ENCODE measurements at places on chromosomes 7 and 10.

GRCh38 chr10:114024876-114025610 lies 18.6 kb upstream of the ADRB1 start:
- DNase-seq: no peak

DNA sequence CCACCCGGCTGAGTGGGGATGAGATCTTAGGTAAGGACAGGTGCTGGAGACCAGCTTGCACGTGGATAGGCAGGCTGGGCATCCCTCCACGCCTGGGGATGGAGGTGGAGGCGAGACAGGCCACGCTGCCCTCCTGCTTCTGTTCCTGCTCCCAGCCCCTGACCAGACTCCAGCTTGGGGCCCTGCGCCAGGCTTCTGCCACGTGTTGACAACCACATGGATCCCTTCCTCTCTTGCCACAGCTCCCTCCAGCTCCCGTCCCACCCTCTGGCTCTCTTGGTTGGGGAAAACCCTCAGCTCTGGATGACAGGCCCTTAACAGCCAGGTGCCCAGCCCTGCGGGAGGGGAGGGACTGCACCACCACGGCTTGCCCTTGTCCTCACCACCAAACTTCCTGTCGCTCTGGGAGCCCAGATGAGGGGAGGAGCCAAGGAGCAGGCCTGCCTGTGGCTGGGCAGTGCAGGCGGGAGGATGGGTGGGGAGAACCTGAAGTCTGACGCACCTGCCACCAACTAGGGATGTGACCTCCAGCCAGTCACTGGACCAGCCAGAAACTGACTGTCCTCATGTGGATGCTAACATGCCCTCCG lies 36.0 kb downstream of the KCNH2 start:
- DNase-seq: no peak

GRCh38 chr7:133345690-133346421 lies 93.0 kb downstream of the EXOC4 start:
- no peak for DNase-seq

GRCh38 chr10:117948493-117948892 lies 98.2 kb downstream of the RAB11FIP2 start:
- DNase-seq: no peak

DNA sequence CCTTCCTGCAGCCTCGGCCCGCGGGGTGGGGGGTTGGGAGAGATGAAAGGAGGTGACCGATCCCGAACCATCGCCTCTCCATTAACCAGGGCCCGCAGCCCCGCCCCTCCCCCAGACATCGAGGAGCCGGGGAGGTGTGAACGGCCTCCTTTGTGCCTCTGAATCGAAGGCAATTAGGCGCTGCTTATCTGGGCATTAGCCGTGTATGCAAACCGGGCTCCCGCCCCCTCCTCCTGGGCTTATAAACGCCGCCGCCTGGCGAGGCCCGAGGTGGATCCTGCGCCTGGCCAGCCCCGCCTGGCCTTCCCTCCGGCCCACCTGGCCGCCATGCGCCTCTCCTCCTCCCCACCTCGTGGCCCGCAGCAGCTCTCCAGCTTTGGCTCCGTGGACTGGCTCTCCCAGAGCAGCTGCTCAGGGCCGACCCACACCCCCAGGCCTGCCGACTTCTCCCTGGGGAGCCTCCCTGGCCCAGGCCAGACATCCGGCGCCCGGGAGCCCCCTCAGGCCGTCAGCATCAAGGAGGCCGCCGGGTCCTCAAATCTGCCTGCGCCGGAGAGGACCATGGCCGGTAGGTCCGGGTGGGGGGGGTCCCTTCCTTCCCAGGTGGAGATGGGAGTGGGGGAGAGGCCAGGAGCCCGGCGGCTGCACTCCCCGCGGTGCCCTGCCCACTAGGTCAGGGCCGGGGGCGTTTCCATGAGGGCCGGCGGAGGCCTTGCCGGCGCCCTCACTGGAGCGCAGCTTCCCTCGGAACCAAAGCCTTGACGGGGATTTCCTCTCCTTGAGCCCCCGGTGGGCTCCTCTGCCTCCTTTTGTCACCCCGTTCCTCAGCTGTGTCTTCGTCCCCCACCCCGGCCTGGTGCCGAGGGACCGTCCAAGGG lies at the start of gene VENTX:
VENTX (plus strand) TSS at position 268 of the 878 bp plus-strand sequence; CDS start at position 328, 60 bp downstream.
- DNase-seq: no peak

DNA sequence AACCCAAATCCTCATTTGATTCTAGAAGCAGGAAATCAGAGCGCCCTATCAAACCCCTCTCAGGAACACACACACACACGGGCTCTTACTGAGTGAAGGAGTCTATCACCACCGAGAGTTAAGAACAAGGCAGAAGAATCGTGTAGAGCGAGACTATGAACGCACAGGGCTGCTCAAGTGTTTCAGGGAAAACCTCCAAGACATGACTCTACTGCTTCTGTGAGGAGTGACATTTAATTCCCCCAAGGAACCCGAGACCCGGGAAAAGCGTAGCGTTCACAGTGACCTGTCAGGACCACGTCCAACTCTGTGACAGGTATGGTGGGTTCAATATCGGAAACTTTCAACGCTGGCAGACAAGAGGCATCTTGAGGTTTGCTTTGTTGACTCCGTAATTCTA lies 21.6 kb downstream of the PITRM1 start:
- no peak for DNase-seq

DNA sequence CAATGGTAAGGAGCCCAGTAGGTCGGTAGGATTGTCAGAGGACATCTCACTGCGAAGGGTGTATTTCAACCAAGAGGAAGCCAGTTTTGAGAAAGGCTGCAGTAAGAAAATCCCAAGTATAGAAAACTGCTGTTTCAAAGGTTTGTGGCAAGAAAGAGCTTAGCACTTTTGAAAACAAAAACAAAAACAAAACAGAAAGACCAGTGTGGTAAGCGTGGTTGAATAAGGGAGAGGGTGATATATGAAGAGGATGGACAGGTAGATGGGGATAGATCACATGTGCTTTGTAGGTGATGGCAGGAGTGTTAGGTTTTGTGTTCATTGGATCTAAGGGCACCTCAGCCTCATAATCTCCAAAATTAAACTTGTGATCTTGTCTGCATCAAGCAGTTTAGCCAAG lies 141.6 kb upstream of the WNT16 start:
- no peak for DNase-seq

DNA sequence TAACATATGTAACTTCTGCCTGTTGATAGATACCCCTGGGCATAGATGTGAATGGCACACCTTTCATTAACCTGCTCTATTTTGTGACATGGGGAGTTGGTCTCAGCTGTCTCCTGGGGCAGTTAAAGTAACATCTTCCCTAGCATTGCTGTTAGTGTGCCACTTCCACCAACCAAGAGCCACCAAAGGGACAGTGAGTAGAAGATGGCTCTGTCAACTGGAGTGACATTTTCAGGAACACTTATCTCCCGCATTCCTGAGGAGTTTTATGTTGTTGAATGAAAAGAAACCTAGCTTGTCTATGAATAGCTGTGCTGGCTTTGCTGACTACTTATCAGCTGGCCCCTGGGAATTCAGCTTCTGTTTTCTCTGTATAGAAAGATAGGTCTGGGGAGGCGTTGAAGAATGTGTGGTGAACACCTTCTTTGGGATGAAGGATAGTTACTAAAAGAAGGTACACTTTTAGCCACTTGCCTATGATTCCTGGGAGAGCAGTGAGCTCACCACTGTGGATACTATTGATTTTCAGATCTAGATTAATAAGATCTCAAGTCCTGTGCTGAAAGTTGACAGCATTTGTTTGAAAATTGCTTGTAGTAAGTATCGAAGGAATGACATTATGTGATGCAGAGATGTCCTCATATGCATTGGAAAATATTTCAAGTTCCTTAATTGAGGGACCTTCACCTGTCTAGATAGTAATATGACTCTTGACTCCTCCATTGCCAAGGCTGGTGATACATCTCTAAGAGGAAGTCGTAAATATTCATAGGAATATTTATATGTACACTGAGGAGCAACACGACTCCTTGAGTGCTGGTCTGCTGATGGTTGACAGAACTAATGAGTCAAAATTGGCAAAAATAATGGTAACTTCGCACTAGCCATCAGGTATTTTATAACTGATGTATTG lies 7.6 kb downstream of the STARD3NL start:
- DNase-seq: no peak

- DNase-seq: no peak
Observed at GRCh38 chr10:73956476-73957359, 41.2 kb upstream of the VCL start.

DNA sequence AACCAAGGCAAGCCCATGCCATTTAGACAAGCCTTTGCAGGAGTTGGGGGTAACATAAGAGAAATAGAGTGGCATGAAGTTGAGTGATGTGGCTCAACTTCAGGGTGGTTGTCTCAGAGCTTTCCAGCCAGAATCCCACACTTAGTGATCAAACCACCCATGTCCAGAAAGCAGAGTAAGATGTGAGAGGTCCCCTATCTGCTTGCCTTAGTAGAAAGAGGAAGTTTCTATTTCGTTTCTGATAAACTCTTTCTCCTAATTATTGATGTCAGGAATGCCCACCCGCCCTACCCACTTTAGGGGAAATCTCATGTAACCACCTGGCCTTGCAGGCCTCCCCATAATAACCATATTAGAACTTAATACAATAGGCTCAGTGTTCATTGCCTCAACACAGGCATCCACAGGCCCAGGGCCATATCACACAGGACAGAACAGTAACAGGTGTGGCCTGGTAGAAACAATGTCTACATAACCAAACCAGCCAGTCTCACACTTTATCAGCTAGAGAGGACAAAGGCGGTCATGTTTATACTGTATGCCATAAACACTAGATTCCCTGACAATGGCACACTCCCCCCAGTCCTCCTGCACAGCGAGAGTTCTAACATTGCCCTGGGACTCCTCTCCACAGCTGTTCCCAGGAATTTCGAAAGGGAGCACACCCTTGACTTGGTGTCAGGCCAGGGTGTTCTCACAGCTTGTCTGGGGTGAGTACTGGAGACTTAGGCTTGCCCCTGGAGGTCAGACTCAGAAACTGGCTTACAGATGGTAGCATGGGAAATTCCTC lies 364.4 kb downstream of the CXCL12 start:
- DNase-seq: no peak

DNA sequence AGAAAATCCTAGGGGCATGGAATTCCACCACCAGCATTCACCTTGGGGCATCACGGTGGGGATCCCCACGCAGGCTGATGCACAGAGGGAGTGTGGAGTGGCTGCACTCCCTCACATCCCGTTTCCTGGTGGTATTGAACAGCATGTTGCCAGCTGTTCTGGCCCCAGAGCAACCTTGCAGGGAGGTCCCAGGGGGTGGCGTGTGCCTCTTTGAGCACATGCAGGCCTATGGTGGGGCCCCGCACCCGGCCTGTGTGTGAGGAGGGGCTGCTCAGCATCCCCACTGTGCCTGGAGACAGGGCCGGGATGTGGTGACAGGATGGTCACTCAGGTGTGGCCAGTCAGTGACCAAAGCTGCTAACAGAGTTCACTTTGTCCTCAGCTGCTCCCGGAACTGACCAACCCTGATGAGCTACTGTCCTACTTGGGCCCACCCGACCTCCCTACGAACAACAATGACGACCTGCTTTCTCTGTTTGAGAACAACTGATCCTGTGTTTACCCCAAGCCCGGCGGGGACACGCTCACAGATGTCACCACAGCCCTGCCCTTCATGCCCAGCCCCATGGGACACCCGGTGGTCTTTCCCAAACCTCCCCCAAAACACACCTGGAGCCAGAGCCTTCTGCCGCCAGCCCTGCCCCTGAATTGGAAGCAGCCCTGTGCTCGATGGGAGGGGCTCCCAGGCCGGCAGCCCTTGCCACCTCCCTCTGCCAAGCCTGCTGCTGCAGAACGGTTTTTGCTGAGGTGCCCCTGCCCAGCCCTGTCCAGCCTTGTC lies 18.7 kb downstream of the ZMIZ2 start:
- no peak for DNase-seq

DNA sequence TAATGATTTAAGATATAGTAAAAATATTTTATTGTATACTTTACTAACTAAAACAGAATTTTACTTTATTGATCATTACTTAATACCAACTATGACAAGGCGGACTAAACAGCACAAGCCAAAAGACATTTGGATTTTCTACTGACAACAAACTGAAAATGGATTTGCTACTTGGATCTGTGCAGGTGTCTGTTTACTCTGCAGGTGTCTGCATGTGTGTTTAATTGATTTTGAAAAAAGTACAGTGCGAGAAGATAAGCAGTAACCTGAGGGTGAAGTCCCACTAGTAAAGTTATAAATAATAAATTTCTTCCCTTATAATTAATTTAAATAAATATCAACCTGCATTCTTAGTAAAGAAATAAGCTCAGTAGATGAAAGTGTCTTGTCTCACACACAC lies 696.8 kb upstream of the MBL2 start:
- DNase-seq: no peak

DNA sequence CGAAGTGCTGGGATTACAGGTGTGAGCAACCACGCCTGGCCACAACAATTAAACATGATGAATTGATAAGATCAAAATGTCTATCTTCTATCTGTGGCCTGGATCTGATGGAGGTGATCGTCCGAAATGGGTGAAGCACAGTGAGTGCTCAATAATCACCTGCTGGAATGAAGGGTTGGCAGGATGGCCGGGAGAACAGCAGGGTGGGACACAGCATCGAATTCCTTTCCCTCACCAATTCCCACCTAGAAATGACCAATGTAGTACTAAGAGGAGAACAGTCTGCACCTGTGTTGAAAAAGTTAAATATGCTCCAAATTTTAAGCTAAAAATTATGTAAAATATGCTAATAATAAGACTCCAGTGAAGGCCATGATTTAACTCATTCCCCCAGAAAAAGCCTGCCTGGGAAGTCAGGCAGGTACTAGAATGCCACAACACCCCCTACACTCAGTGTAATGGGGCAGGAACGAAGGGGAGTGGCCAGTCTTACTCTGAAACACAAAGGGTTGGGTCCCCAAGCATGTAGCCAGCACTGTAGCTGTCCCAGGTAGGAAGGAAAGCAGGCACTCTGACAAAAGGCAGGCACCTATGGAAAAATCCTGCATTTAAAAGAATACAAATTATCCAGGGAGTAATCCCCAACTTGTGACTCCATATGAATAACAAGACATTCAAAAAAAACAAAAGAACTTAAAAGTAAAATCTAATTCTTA lies 110.3 kb downstream of the VPS41 start:
- DNase-seq: no peak

GRCh38 chr7:151404216-151405011 lies 5.4 kb downstream of the WDR86 start:
- no peak for DNase-seq

GRCh38 chr7:117116211-117116610 lies 162.9 kb downstream of the ST7 start:
- no peak for DNase-seq

- DNase-seq: no peak
Observed at GRCh38 chr7:30448461-30449189, 30.0 kb downstream of the NOD1 start.

Data from amniotic stem cell (primary cell).